Stimulated activated CD4-positive, alpha-beta T cell treated with anti-CD3 and anti-CD28 coated beads, Interleukin-15, amount 100 ng/mL, for 1 hour (primary cell): ENCODE measurements at places on chromosomes 4 and X.

DNA sequence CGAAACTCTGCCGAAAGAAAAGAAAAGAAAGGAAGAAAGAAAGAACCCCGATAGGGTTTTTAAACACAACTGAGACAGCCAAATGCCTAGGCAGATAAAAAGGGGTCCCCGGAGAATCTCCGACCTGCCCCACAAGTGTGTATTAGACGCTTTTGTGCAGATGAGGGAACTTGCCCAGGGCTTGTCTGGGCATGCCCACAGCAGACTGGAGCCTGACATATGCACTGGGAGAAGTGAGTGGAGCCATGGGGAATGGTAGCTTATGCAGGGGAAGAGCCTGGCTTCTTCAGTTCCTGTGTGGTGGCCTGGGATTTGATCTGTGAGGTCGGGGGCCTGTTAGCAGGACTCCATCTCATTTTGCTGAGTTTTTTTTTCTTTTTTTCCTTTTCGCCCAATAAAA is 199.0 kb downstream of the GPC3 start:
- DNase-seq, result no peak

GRCh38 chr4:175946472-175947116 is 119.0 kb upstream of the WDR17 start:
- no peak for DNase-seq

- no peak for DNase-seq
These were observed 72.4 kb upstream of the KLHL13 start for GRCh38 chrX:118189000-118189399.

DNA sequence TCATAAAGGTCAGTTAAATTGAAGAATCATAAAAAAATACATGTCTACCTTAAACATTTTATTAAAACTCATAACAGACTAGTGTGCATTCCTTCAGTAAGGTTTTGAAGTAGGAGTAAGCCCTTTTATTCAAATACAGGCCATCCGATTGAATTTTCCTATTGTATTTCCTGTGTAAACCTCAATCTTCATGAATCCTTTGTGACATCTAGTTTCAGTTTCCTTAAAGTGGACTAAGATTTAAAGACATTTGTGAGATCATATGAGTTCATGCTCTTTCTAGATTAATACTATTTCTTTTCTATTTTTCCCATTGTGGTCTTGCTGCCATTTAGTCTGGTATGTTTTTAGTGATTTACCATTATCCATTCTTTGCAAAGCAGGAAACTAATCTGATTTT is 644.7 kb upstream of the BOD1L1 start:
- no peak for DNase-seq

DNA sequence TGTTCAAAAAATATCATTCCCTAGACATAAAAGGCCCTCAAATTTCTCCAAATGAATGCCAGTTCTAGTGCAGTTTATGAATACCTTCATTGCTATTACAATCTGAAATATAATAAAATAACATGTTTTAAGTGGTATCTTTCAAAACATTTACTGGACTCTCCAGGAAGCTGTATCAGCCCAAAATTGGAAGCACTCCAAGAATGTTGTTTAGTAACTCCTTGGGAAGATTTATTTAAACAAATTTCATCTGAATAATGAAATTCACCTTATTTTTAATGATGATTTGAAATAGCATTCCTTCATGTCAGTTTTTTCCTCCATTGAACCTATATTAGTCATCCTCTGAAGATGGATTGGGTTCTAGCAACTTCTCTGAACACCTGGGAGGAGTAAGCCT is 217.2 kb upstream of the PCDH18 start:
- DNase-seq, result no peak
